Common myeloid progenitor, CD34-positive (primary cell): ENCODE measurements at places on chromosomes 2 and 18.
A peak's percentile ranks its signal among the peaks of the same experiment; 100 is the strongest.

DNA sequence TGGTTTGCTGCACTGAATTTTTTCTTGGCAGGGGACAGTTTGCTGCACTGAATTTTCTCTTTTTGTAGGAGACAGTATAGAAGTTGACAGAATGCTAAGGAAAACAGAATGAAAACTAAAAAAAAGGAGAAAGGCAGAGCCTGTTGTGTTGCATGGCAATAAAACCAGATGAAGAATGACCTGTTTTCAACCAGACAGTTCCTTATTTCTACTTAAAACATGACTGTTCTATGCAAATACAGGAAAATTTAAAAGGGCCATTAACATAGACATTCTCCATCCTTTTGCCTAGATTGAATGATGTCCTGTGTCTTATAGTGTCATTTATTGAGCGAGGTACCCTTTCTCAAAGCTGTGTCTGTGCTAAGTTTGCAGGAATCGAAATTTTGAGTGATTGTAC lies 33.3 kb downstream of the ABI2 start:
- H3K27me3 ChIP-seq, result no peaks in the 10 kb centered on the region
- no peak overlapping the region for H3K27ac ChIP-seq
- no peaks in the 10 kb centered on the region for H3K36me3 ChIP-seq
- H3K4me1 ChIP-seq, result no peaks in the 10 kb centered on the region
- DNase-seq, result peak; percentile 18
- H3K4me3 ChIP-seq, result no peak overlapping the region

DNA sequence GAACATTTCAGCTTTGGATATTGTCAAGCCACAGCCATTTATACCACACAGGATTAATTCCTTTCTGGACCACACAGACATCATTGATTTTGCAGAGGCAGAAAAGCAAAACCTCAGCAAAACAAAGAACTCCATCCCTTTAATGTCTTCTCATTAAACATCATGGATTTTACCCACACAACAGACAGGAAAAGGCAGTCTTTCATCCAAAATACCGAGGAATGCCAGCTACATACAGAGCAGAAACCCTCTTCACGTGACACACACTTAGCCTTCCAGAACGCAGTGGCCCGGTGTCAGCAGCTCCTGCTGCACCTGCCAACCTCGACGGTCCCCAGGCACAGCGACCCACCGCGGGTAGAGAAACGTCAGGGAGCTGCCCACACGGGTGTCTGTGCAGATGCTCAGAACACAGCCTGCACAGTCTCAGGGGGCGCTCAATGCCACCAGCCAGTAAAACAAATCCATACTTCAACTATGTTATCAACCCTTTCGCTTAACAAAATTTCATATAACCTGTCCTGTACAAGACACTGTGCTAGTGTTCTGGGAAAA lies 304.5 kb downstream of the EIPR1 start:
- no peak for DNase-seq
- H3K27ac ChIP-seq, result no peak overlapping the region
- no peaks in the 10 kb centered on the region for H3K36me3 ChIP-seq
- H3K27me3 ChIP-seq, result peaks cover 4% of the 10 kb centered on the region

DNA sequence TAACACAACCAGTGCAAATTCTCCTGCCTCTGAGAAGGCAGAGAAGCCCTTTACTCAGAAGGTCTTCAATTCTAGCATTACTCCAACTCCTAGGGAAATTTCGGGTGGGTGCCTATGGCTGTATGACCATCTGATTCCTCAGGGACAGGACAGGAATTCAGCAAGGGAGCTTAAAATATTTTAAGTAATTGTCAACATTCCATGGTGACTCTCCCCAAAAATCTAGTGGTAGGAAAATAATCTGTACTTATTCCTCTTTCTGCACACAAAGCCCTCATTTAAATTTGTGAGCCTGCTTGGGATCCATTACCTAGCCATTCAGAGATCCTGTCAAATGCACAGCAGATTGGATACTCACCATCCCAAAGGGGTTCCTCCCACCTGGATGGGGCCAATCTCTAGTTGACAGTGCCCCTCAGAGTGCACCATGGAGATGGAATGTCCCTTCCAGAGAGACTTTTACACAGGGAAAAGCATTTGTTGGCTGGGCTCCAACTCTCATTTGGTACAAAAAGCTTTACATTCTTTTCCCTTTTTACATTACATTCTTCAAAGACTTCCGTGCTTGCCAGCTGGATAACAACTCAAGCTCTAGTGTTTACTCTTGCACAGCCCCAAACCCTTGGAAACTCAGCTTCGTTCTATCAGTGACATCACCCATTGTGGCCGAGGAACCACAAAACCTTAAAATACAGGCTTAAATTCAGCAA lies 3.1 kb upstream of the TMEM150A start:
- no peaks in the 10 kb centered on the region for H3K27me3 ChIP-seq
- no peak for DNase-seq
- peaks cover 34% of the 10 kb centered on the region for H3K4me1 ChIP-seq
- H3K27ac ChIP-seq, result no peak overlapping the region
- peaks cover 43% of the 10 kb centered on the region for H3K36me3 ChIP-seq
- no peak overlapping the region for H3K4me3 ChIP-seq

- DNase-seq, result no peak
- no peak overlapping the region for H3K4me3 ChIP-seq
- no peaks in the 10 kb centered on the region for H3K36me3 ChIP-seq
- H3K4me1 ChIP-seq, result no peaks in the 10 kb centered on the region
- no peaks in the 10 kb centered on the region for H3K27me3 ChIP-seq
Observed at GRCh38 chr2:56753182-56753581, 569.4 kb downstream of the CCDC85A start.

DNA sequence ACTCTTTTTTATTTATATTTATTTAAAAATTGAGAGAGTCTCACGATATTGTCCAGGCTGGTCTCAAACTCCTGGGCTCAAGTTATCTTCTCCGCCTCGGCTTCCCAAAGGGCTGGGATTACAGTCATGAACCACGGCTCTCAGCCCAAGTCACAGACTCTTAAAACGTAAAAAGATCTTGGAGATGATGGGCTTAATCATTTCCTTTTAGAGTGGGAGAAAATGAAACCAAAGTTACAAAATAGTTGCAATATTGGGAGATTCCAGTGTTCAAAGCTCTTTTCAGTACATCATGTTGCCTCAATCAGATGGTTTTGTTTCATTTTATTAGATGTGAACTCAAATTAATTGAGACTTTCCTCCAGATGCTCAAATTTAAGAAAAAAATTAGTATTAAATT lies 151.4 kb upstream of the XPO1 start:
- no peak for DNase-seq
- H3K27ac ChIP-seq, result no peak overlapping the region
- H3K4me3 ChIP-seq, result no peak overlapping the region
- H3K36me3 ChIP-seq, result no peaks in the 10 kb centered on the region
- no peaks in the 10 kb centered on the region for H3K4me1 ChIP-seq

DNA sequence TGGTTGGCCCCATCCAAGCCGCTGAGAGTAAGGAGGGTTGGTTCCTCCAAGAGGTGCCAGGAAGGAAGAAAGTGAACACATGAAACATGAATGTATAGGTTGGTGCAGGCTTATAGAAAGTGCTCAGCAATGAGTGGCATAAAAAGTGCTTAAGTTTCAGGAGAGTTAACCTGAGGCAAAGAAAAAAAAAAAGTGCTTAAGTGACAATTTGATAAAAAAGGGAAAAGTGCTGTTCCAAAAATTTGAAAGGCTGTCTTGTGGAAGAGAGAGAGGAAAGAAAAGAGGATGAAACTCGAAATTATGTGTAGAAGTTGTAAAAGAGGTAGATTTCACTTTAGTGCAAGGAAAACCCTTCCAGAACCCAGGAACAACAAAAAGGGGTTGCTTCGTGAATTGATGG lies 85.5 kb upstream of the MAP4K4 start:
- no peaks in the 10 kb centered on the region for H3K4me1 ChIP-seq
- no peak overlapping the region for H3K4me3 ChIP-seq
- no peaks in the 10 kb centered on the region for H3K36me3 ChIP-seq
